ENCODE measurements at places on chromosomes 1 and 21.

DNA sequence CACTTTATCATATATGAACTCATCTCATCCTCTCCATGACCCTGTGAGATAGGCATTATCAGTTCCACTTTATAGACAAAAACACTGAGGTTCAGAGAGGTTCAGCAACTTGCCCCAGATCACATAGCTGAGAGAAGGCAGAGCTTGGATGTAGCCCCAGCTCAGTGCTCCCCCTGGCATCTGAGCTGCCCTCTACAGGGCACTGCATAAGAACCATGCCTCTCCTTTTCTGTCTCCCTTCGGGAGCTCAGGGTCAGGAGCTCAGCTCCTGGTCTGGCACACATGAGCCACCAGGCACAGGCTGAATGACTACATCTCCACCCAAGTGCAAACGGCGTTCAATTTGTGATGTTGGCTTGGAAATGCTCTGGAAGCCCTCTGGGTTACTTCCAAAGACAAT, 16.9 kb downstream of the RAB7B start:
- DNase-seq: no peak

- no peak for DNase-seq
Measured at GRCh38 chr1:113747376-113747775, 11.9 kb downstream of the PHTF1 start.

DNA sequence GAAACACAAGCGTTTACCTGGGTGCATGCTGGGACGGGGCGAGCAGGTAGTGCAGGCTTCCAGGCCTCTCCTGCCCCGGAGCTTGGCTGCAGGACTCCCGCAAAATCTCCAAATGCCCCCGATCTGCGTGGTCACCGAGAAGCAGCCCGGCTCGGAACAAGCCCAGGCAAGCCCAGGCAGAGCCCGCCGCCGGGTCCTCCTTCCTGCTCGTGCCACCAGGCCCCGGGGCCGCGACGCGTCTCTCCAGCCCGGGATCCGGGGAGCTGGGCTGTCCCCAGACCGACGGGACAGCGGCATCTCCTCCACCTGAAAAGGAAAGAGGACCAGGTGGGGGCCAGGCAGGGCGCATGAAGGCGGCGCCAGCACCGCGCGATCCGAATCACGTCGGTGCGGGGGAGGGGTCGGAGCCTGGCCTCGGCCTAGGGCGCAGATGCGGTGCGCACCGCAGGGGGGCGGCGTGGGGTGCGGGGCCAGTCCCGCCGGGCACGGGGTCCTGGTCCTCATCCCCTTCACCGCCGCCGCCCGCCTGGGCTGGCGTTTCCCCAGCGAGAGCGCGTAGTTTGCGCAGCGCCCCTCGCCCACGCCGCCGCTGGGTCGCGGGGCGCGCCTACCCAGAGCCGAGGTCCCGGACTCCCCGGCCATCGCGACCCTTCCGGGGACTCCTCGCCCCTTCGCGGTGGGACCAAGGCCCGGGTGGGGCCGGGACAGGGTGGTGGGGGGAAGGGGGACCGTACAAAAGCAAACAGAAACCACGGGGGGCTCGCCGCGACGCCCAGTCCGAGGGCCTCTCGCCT, 52.4 kb upstream of the H6PD start:
- no peak for DNase-seq

DNA sequence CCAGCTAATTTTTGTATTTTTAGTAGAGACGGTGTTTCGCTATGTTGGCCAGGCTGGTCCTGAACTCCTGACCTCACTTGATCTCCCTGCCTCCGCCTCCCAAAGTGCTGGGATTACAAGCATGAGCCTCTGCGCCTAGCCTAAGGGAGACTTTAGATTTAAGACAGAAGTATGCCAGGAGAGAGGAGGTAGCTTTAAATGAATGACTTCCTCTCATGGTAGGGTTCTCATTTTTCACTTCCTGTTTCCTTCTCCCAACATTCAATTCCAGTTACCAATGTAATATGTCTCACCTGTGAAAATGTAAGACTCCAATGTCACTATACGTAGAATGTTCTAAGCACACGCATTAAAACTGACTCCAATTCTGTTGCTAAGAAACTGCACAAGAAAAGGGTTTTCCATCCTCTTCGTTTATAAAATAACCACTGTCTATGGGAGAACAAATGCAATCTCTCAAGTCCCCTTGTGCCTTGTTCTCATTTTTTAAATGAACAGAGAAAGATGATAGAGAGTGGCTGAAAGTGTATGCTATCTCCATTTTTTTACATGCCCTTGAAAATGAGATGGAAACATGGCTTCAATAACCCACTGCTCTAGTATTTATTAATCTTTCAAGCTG, 140.0 kb downstream of the SLC45A1 start:
- DNase-seq: no peak

- DNase-seq: no peak
Measured at GRCh38 chr1:183609313-183609712, 19.1 kb upstream of the NCF2 start.
